ENCODE measurements at places on chromosomes 6 and 20. TPM values are rescaled to one million over a fixed set of nuclear protein-coding genes. Genes with fewer than 3 reads are reported as not detected.

- H3K4me1 ChIP-seq: no peaks in the 10 kb centered on the region
- H3K27ac ChIP-seq: no peak overlapping the region
- H3K4me3 ChIP-seq: no peak overlapping the region
- DNase-seq: no peak
- H3K36me3 ChIP-seq: no peaks in the 10 kb centered on the region
Measured at GRCh38 chr6:123712831-123713230, 76.1 kb upstream of the TRDN start.

DNA sequence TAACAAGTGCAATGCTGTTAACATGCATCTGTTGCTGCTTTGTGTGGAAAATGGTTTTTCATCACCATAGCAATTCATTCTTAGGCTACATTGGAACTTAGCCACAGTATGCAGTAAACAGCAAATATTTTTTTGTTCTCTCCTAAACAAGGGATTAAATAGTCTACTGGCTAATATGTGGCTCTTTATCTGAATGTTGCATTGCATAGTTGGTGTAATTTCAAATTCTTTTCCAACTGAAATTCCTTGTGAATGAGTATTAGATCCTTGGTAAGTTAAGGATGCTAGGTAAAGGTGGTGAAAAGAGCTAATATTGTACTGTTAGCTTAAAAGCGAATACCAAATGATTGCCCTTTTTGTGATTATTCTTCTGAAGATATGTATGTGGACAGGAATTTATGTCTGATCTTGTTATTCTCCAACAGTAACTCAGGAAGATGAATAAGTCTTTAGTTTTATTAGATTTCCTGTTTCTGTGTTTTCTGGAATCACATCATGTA, 958 bp downstream of the MLIP start:
- H3K36me3 ChIP-seq: no peaks in the 10 kb centered on the region
- DNase-seq: no peak
- H3K4me1 ChIP-seq: no peaks in the 10 kb centered on the region
- H3K27me3 ChIP-seq: no peaks in the 10 kb centered on the region
- no peak overlapping the region for H3K4me3 ChIP-seq
- H3K27ac ChIP-seq: no peak overlapping the region

TNXB gene
- total RNA-seq: 0.70 TPM

MLN gene
- not detected for total RNA-seq

- H3K36me3 ChIP-seq: peaks cover 5% of the 10 kb centered on the region
- no peaks in the 10 kb centered on the region for H3K4me1 ChIP-seq
- no peak for DNase-seq
- peaks cover 2% of the 10 kb centered on the region for H3K27me3 ChIP-seq
- no peak overlapping the region for H3K27ac ChIP-seq
- no peak overlapping the region for H3K4me3 ChIP-seq
Measured at GRCh38 chr6:166058064-166058739, 109.4 kb downstream of the TBXT start.

C6orf118 gene
- total RNA-seq: not detected

RAB23 gene
- 26.6 TPM for total RNA-seq

SLC2A10 gene
- 32.5 TPM for total RNA-seq

GRCh38 chr6:4363656-4364055, 228.3 kb upstream of the ECI2 start:
- H3K4me1 ChIP-seq: peaks cover 47% of the 10 kb centered on the region
- H3K27ac ChIP-seq: no peak overlapping the region
- H3K27me3 ChIP-seq: no peaks in the 10 kb centered on the region
- no peaks in the 10 kb centered on the region for H3K36me3 ChIP-seq
- no peak for DNase-seq
- no peak overlapping the region for H3K4me3 ChIP-seq

DNA sequence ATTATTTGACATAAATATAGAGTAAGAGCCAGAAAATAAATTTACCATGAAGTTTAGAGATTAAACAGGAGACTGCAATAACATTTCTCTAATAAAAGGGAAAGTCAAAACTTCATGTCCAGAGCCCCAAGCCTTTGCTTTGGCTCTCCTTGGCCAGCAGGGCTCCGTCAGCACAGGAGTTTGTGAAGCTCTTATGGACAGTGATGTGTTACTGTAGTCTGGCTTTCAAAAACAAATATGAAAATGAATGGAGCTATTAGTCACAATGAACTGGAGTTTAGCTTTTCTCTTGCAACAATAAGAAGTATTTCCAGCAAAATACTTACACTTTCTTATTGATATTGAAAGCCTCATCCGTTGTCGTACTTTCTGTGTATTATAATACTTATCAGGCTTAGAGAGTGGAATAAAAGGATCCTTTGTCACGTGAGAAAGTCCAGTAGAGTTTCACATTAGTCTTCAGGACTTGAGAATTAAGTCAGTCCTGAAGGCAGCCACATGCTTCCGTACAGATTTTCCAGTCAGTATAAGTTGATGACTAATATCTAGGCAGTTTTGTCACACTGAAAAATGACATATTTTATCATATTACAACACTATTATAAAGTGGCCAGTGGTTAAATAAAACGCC, 117.0 kb upstream of the PRL start:
- no peaks in the 10 kb centered on the region for H3K27me3 ChIP-seq
- no peak overlapping the region for H3K4me3 ChIP-seq
- peaks cover 3% of the 10 kb centered on the region for H3K36me3 ChIP-seq
- H3K4me1 ChIP-seq: no peaks in the 10 kb centered on the region
- no peak overlapping the region for H3K27ac ChIP-seq

- H3K4me1 ChIP-seq: peaks cover 44% of the 10 kb centered on the region
- DNase-seq: no peak
- peak overlapping the region; percentile 82 for H3K4me3 ChIP-seq
- H3K27ac ChIP-seq: no peak overlapping the region
Measured at GRCh38 chr6:109483735-109484057, 677 bp upstream of the ZBTB24 start.

- H3K36me3 ChIP-seq: peaks cover 36% of the 10 kb centered on the region
- peaks cover 30% of the 10 kb centered on the region for H3K4me1 ChIP-seq
- no peak overlapping the region for H3K4me3 ChIP-seq
- H3K27ac ChIP-seq: no peak overlapping the region
- H3K27me3 ChIP-seq: no peaks in the 10 kb centered on the region
Measured at GRCh38 chr6:109760208-109760607, 69.1 kb downstream of the FIG4 start.

DNA sequence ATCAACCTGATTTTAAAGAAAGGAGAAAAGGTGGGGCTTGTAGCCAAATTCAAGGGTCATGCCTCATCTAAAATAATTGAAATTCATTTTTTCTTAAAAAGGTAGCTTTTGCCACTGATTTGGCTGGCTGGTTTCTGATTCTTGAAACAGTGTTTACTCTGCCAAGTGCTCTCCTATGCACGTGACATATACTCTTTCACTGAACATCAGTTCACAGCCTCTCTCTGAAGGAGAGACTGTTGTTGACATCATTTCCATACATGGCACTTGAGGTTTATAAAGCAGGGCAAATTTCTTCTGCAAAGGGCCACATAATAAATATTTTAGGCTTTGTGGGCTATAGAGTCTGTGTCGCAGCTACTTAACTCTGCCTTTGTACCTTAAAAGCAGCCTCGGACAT, 40.4 kb upstream of the DOK5 start:
- H3K4me3 ChIP-seq: no peak overlapping the region
- H3K4me1 ChIP-seq: no peaks in the 10 kb centered on the region
- H3K36me3 ChIP-seq: no peaks in the 10 kb centered on the region
- no peak overlapping the region for H3K27ac ChIP-seq
- no peak for DNase-seq

GRCh38 chr6:97813889-97814567, 531.0 kb upstream of the MMS22L start:
- no peaks in the 10 kb centered on the region for H3K4me1 ChIP-seq
- no peak for DNase-seq
- H3K4me3 ChIP-seq: no peak overlapping the region
- H3K36me3 ChIP-seq: no peaks in the 10 kb centered on the region
- no peak overlapping the region for H3K27ac ChIP-seq

DNA sequence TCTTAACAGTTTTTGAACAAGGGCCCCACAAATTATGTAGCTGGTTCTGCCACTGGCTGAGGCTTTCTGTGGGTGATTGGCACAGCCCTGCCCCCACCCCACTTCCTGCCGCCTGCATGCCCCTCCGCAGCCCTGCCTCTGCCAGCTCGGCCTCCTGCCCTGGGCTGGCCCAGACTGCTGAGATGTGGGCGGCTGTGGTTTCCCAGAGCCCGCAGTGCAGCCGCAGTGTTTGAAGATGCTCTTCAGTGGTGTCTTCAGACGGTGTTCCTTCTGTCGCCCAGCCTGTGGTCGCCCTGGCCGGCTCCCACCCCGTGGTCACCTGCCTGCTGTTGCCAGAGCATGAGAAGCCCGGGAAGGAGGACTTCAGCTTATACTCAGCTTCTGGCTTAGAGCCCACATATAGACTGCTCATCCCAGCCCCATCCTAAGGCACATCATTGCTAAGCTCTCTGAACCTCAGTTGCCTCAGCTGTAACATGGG, 154.3 kb downstream of the VEGFA start:
- peaks cover 35% of the 10 kb centered on the region for H3K4me1 ChIP-seq
- H3K27me3 ChIP-seq: peaks cover 5% of the 10 kb centered on the region
- no peak overlapping the region for H3K27ac ChIP-seq
- DNase-seq: no peak

NHSL1 gene
- 12.3 TPM for total RNA-seq

SYCP2 gene
- 1.1 TPM for total RNA-seq

KHDC1 gene
- 6.2 TPM for total RNA-seq

DNA sequence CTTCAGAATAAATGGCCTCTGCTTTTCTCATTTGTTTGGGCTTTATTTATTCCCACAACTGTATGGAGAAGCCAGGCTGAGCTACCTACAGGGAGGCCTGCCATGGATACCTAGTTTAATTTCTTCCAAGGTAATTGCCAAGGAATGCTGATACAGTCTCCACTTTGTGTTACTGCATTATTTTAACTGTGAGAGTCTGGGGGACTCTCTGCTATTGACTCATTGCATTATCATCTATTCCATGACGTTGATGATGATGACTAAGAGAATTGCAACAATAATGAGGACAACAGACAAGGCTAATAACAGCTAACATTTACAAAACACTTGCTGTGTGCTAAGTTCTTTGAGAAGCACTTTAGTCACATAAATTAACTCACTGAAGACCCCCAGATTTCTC, 88.3 kb upstream of the COL21A1 start:
- H3K27ac ChIP-seq: peak overlapping the region; percentile 99
- H3K27me3 ChIP-seq: no peaks in the 10 kb centered on the region
- H3K36me3 ChIP-seq: no peaks in the 10 kb centered on the region
- H3K4me3 ChIP-seq: peak overlapping the region; percentile 80
- H3K4me1 ChIP-seq: peaks cover 51% of the 10 kb centered on the region
- DNase-seq: peak; percentile 93

DNA sequence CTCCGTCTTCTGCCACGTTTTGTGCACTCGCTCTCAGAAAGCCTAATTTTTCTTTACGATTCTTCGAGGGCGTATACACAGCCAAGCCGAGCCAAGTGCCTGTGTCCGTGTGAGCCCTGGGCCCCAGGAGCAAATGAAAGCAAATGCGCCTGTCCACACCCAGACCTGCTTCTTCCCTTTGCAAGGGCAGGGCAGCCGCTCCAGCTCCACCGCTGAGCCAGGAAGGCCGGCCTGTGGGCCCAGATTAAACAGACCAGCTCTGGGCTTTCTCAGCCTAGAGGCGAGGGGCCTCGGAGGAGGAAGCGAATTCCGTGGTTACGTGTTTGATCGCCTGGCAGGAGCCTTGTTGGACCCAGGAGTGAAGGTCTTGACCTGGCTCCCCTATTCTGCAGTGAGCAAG, 184.6 kb downstream of the SMOC2 start:
- H3K27me3 ChIP-seq: no peaks in the 10 kb centered on the region
- no peak overlapping the region for H3K4me3 ChIP-seq
- no peaks in the 10 kb centered on the region for H3K4me1 ChIP-seq
- H3K27ac ChIP-seq: no peak overlapping the region
- DNase-seq: no peak

TCF19 gene
- total RNA-seq: 31.2 TPM

DNA sequence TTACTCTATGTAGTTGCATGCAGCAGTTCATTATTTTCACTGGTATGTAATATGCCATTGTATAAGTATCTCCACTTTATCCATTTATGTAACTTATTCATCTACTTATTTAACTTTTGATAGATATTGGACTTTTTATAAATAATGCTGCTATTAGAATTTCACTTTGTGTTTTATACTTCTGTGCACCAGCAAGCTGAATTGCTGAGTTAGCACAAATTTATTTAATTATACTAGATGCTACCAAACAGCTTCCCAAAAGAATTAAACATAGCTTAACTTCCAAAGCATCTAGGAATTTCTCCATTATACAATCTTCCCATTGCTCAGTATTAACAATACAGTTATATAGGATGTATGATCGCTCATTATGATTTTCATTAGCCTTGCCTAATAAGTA, 308.0 kb upstream of the FKBP1C start:
- DNase-seq: no peak
- H3K4me1 ChIP-seq: no peaks in the 10 kb centered on the region
- no peak overlapping the region for H3K27ac ChIP-seq
- no peaks in the 10 kb centered on the region for H3K36me3 ChIP-seq

GRCh38 chr6:34233867-34234266, 2.8 kb upstream of the HMGA1 start:
- DNase-seq: no peak
- H3K27me3 ChIP-seq: peaks cover 4% of the 10 kb centered on the region
- peak overlapping the region; percentile 8 for H3K27ac ChIP-seq

CENPQ gene
- total RNA-seq: 13.7 TPM

TP53TG5 gene
- total RNA-seq: not detected

- no peak for DNase-seq
- peaks cover 42% of the 10 kb centered on the region for H3K36me3 ChIP-seq
- peaks cover 43% of the 10 kb centered on the region for H3K27me3 ChIP-seq
- H3K27ac ChIP-seq: no peak overlapping the region
Measured at GRCh38 chr6:56448046-56448445, 194.6 kb downstream of the DST start.

SOBP gene
- not detected for total RNA-seq

GRCh38 chr6:139482287-139482686, 107.8 kb upstream of the CITED2 start:
- H3K4me3 ChIP-seq: no peak overlapping the region
- no peaks in the 10 kb centered on the region for H3K36me3 ChIP-seq
- H3K4me1 ChIP-seq: no peaks in the 10 kb centered on the region
- DNase-seq: no peak

- no peak overlapping the region for H3K27ac ChIP-seq
- H3K36me3 ChIP-seq: no peaks in the 10 kb centered on the region
- no peak for DNase-seq
Measured at GRCh38 chr6:137816133-137816579, 50.9 kb upstream of the TNFAIP3 start.

MYCT1 gene
- total RNA-seq: 0.93 TPM

- H3K36me3 ChIP-seq: 0 out of 2 replicates have a peak, but pooled peaks cover 13% of the 10 kb centered on the region
- H3K27ac ChIP-seq: no peak overlapping the region
- H3K4me1 ChIP-seq: no peaks in the 10 kb centered on the region
Measured at GRCh38 chr6:168165891-168166290, 86.9 kb upstream of the FRMD1 start.

STMND1 gene
- not detected for total RNA-seq

- H3K4me3 ChIP-seq: peak overlapping the region; percentile 11
- no peak overlapping the region for H3K27ac ChIP-seq
- H3K36me3 ChIP-seq: no peaks in the 10 kb centered on the region
- peaks cover 56% of the 10 kb centered on the region for H3K4me1 ChIP-seq
Measured at GRCh38 chr6:132404736-132405135, 3.5 kb upstream of the MOXD1 start.

GRCh38 chr6:5125152-5126006, 40.2 kb downstream of the PPP1R3G start:
- no peak overlapping the region for H3K4me3 ChIP-seq
- H3K4me1 ChIP-seq: peaks cover 26% of the 10 kb centered on the region
- H3K27me3 ChIP-seq: 0 out of 2 replicates have a peak, but pooled peaks cover 3% of the 10 kb centered on the region
- DNase-seq: peak; percentile 29
- H3K27ac ChIP-seq: no peak overlapping the region

- H3K27ac ChIP-seq: no peak overlapping the region
- no peaks in the 10 kb centered on the region for H3K36me3 ChIP-seq
- H3K4me3 ChIP-seq: no peak overlapping the region
- H3K4me1 ChIP-seq: no peaks in the 10 kb centered on the region
- no peak for DNase-seq
- H3K27me3 ChIP-seq: no peaks in the 10 kb centered on the region
Measured at GRCh38 chr6:157561929-157562810, 181.2 kb downstream of the ZDHHC14 start.
